ENCODE measurements at places on chromosomes 6 and 20. TPM values are rescaled to one million over a fixed set of nuclear protein-coding genes. Genes with fewer than 3 reads are reported as not detected.
A peak's percentile ranks its signal among the peaks of the same experiment; 100 is the strongest.

- H3K4me3 ChIP-seq: no peak overlapping the region
- H3K36me3 ChIP-seq: no peaks in the 10 kb centered on the region
- H3K27me3 ChIP-seq: no peaks in the 10 kb centered on the region
- no peak overlapping the region for H3K27ac ChIP-seq
- peaks cover 5% of the 10 kb centered on the region for H3K4me1 ChIP-seq
- peak; percentile 85 for DNase-seq
These were observed 67.8 kb upstream of the RALGAPA2 start for GRCh38 chr20:20780127-20780824.

The HSD17B8 gene
- total RNA-seq: 17.2 TPM

GRCh38 chr20:31716818-31717477 lies 5.7 kb downstream of the BCL2L1 start:
- no peak for DNase-seq
- H3K36me3 ChIP-seq: peaks cover 39% of the 10 kb centered on the region
- H3K27ac ChIP-seq: peak overlapping the region; percentile 93
- H3K4me3 ChIP-seq: peak overlapping the region; percentile 86
- H3K27me3 ChIP-seq: no peaks in the 10 kb centered on the region
- peaks cover 92% of the 10 kb centered on the region for H3K4me1 ChIP-seq

The BEND6 gene
- total RNA-seq: 0.32 TPM

- peak; percentile 93 for DNase-seq
- no peaks in the 10 kb centered on the region for H3K27me3 ChIP-seq
- peaks cover 33% of the 10 kb centered on the region for H3K4me1 ChIP-seq
- peak overlapping the region; percentile 98 for H3K27ac ChIP-seq
- peak overlapping the region; percentile 69 for H3K4me3 ChIP-seq
- H3K36me3 ChIP-seq: no peaks in the 10 kb centered on the region
These were observed 18.3 kb downstream of the HIVEP2 start for GRCh38 chr6:142926494-142927270.

- H3K4me3 ChIP-seq: no peak overlapping the region
- no peak overlapping the region for H3K27ac ChIP-seq
- H3K36me3 ChIP-seq: no peaks in the 10 kb centered on the region
- H3K27me3 ChIP-seq: no peaks in the 10 kb centered on the region
- no peaks in the 10 kb centered on the region for H3K4me1 ChIP-seq
These were observed 50.8 kb downstream of the MC3R start for GRCh38 chr20:56299362-56299761.

DNA sequence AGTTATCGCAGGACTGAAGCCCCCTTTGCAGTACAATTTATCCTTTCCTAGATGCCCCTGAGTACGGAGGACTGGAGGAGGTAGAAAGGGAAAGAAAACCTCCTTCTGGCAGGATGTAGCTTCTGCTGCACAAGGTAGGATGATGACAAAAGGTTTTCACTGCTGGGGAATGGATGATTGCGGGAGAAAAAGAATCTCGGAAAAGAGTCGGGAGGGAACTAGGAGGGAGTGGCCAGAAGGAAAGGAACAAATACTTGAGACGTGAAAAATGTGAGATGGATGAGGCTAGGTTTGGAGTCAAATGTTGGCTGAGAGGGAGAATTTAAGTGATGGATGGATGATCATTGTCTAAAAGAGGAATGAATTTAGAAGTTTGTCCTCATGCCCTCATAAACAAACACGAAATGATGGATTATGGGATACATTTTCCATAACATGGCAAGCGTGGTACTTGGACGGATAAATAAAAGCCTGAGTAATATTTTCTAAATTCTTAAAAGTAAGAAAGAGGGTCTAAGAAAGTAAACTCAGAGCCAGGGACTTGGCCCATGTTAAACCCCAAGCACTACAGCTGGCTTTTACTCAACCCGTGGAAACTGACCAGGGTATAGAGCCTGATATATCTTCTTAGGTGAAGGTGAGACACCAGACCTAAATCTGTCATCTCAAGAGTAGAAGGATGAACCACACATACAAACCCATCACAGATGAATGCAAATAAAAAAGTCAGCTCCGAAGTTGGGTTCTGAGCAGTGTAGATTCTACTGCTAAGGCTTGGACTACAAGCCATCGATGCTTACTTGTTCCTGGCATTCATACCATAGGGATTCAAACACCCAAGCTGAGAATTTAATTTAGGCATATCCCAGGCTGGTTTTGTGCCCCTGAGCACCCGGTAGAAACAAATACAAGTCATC lies 72.4 kb downstream of the HFE start:
- H3K36me3 ChIP-seq: no peaks in the 10 kb centered on the region
- peak overlapping the region; percentile 79 for H3K4me3 ChIP-seq
- H3K27me3 ChIP-seq: no peaks in the 10 kb centered on the region
- H3K4me1 ChIP-seq: peaks cover 15% of the 10 kb centered on the region

- H3K4me1 ChIP-seq: no peaks in the 10 kb centered on the region
- no peaks in the 10 kb centered on the region for H3K36me3 ChIP-seq
- H3K27me3 ChIP-seq: no peaks in the 10 kb centered on the region
These were observed 816.3 kb downstream of the DHX35 start for GRCh38 chr20:39778431-39778830.

DNA sequence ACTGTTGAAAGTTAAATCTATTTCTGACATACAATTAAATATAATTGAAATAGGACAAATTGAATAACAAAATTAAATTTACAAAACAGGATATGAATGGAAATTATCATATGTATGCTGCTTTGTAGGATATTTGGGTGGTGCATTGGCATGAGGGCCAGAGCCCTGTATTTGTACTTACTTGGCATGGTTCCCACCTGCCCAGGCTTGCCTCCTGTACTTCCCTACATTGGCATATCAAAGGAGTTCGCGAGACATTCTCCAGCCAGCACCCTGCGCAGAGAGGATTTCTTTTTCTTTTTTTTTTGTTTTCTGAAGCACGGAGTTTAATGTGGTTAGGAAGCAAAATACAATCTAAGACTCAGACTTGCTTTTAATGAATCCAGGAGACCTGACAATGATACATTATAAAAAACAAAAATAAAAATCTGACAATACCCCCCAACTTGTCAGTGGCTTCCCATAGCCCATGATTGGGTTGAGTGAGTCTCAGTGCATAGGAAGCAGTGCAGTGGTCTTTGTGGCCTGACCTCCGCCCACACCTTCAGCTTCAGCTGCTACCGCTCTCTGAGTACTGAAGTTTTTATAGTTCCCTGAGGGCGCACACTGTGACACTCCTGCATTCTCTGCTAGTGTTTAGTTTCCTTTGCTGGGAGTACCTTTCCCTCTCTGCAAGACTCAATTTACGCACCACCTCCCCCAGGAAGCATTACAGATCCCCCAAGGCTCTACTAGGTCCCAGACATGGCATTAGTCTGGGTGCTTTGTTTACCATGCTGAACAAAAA lies 440.8 kb downstream of the UTRN start:
- no peaks in the 10 kb centered on the region for H3K4me1 ChIP-seq
- H3K36me3 ChIP-seq: peaks cover 11% of the 10 kb centered on the region
- no peaks in the 10 kb centered on the region for H3K27me3 ChIP-seq
- H3K27ac ChIP-seq: no peak overlapping the region
- H3K4me3 ChIP-seq: no peak overlapping the region
- DNase-seq: no peak

DNA sequence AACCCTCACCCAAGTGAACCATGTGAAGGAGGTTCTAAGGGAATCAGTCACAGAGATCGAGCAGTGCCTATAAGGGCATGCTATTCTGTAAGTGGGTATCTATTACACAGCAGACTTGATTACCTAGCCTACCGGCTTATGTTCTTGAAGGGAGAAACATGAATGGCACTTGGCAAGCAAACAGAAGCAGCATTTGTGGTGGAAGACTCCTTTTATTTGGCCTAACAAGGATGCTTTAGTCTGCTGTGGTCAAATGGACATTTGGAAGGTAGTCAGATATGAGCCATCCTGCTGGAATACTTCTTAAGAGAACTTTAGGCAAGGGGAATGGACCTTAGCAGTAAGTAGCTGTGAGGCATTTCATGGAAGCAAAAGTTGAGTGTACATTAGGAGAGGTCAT lies 126.3 kb downstream of the COL12A1 start:
- no peak overlapping the region for H3K4me3 ChIP-seq
- no peaks in the 10 kb centered on the region for H3K4me1 ChIP-seq
- peaks cover 2% of the 10 kb centered on the region for H3K36me3 ChIP-seq
- no peak for DNase-seq
- H3K27ac ChIP-seq: no peak overlapping the region

The CNR1 gene
- 0.88 TPM for total RNA-seq

- H3K27me3 ChIP-seq: no peaks in the 10 kb centered on the region
- H3K36me3 ChIP-seq: no peaks in the 10 kb centered on the region
- no peaks in the 10 kb centered on the region for H3K4me1 ChIP-seq
These were observed 31.2 kb downstream of the PLAGL1 start for GRCh38 chr6:143976806-143977349.

GRCh38 chr6:41163419-41163717 lies 452 bp upstream of the TREM2 start:
- no peak overlapping the region for H3K27ac ChIP-seq
- no peak overlapping the region for H3K4me3 ChIP-seq
- H3K27me3 ChIP-seq: peaks cover 23% of the 10 kb centered on the region
- no peak for DNase-seq
- no peaks in the 10 kb centered on the region for H3K4me1 ChIP-seq

DNA sequence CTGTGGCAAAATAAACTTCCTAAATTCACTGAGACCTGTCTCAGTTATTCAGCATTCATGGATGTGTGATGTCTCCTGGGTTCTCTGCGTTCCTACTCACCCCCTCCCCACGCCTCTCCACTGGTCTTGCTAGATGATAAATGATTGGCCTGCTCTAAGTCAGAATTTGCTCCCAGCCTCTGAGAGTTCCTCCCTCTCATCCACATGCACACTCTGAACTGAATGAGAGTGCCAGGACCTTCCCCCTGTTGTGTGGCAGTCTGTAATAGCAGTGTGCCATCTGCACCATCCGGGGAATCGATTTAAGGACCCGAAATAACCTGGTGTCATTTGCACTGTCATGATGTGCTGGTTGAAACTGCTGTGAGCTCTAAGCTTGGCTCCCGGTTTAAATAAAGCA lies 135.8 kb upstream of the AFDN start:
- peaks cover 15% of the 10 kb centered on the region for H3K4me1 ChIP-seq
- H3K36me3 ChIP-seq: no peaks in the 10 kb centered on the region
- H3K27me3 ChIP-seq: no peaks in the 10 kb centered on the region
- no peak overlapping the region for H3K27ac ChIP-seq

DNA sequence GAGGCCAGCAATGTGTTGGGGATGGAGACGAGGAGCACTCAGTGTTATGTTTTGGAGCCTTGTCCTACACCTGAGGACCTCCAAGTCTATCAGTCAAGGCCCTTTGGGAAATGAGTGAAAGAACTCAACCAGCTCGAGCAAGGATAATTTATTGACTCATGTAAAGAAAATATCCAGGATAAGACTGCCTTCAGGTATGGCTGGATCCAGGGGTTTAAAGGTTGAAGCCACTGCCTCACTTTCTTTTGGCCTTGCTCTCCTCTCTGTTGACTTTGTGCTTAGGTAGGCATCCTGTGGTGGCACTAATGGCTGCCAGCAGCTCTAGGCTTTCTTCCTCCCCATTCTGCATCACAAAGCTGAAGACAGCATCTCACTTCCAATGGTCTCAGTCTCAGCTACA lies 66.3 kb upstream of the ZNFX1 start:
- no peak overlapping the region for H3K4me3 ChIP-seq
- H3K27me3 ChIP-seq: no peaks in the 10 kb centered on the region
- no peak overlapping the region for H3K27ac ChIP-seq
- H3K4me1 ChIP-seq: peaks cover 7% of the 10 kb centered on the region
- DNase-seq: no peak

GRCh38 chr20:51930775-51931174 lies 128.5 kb upstream of the SALL4 start:
- no peak overlapping the region for H3K4me3 ChIP-seq
- no peak overlapping the region for H3K27ac ChIP-seq
- no peaks in the 10 kb centered on the region for H3K36me3 ChIP-seq
- no peak for DNase-seq

GRCh38 chr6:455006-455585 lies 63.5 kb downstream of the IRF4 start:
- H3K27me3 ChIP-seq: no peaks in the 10 kb centered on the region
- no peaks in the 10 kb centered on the region for H3K4me1 ChIP-seq
- no peaks in the 10 kb centered on the region for H3K36me3 ChIP-seq
- H3K27ac ChIP-seq: no peak overlapping the region
- DNase-seq: no peak

GRCh38 chr6:169494038-169494437 lies 207.8 kb downstream of the WDR27 start:
- no peak for DNase-seq
- H3K4me3 ChIP-seq: no peak overlapping the region
- H3K27ac ChIP-seq: no peak overlapping the region
- H3K4me1 ChIP-seq: peaks cover 6% of the 10 kb centered on the region

The CD93 gene
- 38.9 TPM for total RNA-seq

GRCh38 chr6:16559071-16559470 lies 202.2 kb downstream of the ATXN1 start:
- H3K36me3 ChIP-seq: no peaks in the 10 kb centered on the region
- DNase-seq: no peak
- peaks cover 18% of the 10 kb centered on the region for H3K4me1 ChIP-seq
- no peaks in the 10 kb centered on the region for H3K27me3 ChIP-seq
- no peak overlapping the region for H3K4me3 ChIP-seq

The AKAP7 gene
- total RNA-seq: 12.0 TPM

DNA sequence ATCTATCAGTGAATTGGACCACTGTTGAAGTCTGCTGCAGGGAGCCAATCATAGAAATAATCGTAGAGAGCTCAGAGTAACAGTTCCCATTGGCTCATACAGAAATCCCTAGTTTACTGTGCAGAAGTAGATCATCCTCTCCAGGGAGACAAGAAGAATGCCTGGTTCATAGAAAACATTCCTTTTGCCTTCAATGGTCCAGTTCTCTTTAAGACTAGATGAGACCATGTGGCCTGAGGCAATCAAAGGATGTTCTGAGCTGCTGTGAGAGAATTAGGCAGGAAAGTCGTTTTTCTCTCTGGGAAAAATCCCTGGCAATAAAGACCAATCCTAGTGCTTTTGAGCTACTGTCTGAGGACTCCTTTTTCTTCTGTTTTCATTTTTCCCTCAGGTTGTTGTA lies 208.4 kb downstream of the CENPW start:
- DNase-seq: no peak
- H3K36me3 ChIP-seq: no peaks in the 10 kb centered on the region
- no peaks in the 10 kb centered on the region for H3K4me1 ChIP-seq
- H3K27me3 ChIP-seq: no peaks in the 10 kb centered on the region
- H3K27ac ChIP-seq: no peak overlapping the region

The ADTRP gene
- not detected for total RNA-seq

GRCh38 chr6:160355001-160355400 lies 6.8 kb downstream of the SLC22A3 start:
- peaks cover 6% of the 10 kb centered on the region for H3K4me1 ChIP-seq
- DNase-seq: no peak
- peaks cover 2% of the 10 kb centered on the region for H3K27me3 ChIP-seq
- no peaks in the 10 kb centered on the region for H3K36me3 ChIP-seq
- no peak overlapping the region for H3K27ac ChIP-seq
- H3K4me3 ChIP-seq: no peak overlapping the region

The PDYN gene
- total RNA-seq: not detected

- no peaks in the 10 kb centered on the region for H3K4me1 ChIP-seq
- H3K27me3 ChIP-seq: no peaks in the 10 kb centered on the region
- H3K4me3 ChIP-seq: no peak overlapping the region
- DNase-seq: no peak
- no peak overlapping the region for H3K27ac ChIP-seq
These were observed 318.5 kb upstream of the MAP3K7 start for GRCh38 chr6:90905351-90905750.

All from heart left ventricle (tissue), 16 donors.